ENCODE measurements at places on chromosomes 12 and 14.

DNA sequence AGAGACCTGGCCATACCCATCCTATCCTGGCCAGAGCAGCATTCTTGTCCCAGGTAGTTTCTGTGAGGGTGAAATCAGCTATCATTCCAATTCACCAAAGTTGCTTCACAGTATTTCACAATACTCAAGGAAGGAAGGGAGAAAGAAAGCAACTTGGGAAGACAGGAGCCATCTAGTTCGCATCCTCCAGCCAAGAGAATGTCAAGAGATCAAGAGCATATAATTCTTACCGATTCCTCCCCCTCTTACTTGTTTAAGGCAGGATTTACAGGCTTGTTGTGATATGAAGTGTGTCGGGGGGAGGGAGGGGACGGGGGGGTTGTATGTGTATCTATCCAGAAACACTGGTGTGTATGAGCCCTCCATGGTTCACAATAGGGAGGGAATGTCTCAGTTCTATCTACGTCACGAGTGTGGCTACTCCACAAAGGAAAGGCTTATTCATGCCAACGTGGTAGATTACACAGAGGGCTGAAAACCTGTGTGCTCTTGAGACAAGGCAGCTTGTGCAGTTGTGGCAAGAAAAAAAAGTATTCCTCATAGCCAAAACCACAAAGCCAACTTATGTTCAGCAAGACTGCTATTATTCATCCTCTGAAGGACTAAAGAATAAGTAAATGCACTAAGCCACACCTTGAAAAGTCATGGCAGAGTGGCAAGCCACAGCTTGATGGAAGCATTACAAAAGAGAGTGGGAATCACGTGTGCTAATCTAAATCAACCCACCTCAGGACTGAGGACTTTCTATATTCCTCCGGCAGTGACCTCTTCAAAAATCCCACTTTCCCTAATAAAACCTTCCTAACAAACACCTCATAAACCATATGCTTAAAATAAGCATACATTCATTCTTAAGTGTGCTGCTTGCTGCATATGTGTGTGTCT, 35.0 kb downstream of the CORO1C start:
- no peak for DNase-seq

- DNase-seq, result no peak
Observed at GRCh38 chr12:132289356-132290202, 39.8 kb downstream of the GALNT9 start.

- DNase-seq, result no peak
Observed at GRCh38 chr14:104385111-104385510, 194.5 kb upstream of the C14orf180 start.

- peak; percentile 23 for DNase-seq
Observed at GRCh38 chr12:51270067-51270950, at the start of gene SMAGP. SMAGP (minus strand) TSS chr12:51270415; CDS start chr12:51269278, 1,137 bp downstream.

GRCh38 chr14:73234586-73235394, 2.5 kb upstream of the PAPLN start:
- no peak for DNase-seq

DNA sequence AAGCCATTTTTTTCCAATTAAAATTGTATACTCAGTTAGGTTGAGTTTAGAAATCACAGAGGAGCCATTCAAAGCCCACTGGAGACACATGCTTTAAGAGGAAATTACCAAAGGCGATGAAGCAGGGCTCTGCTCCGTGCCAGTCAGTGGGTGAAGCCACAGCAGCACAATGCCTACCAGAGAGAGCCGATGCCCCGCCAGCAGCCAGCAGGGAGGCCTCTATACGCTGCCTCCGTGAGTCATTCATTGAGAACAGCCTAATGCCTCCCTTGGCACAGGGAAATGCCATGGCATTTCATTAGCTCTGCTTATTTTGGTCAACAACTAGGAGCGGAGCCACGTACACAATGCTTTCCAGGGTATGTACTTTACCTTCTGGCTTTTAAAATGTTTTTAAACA, 197.8 kb upstream of the FRMD6 start:
- no peak for DNase-seq

GRCh38 chr12:105920161-105920684, 218.5 kb downstream of the NUAK1 start:
- DNase-seq, result no peak

DNA sequence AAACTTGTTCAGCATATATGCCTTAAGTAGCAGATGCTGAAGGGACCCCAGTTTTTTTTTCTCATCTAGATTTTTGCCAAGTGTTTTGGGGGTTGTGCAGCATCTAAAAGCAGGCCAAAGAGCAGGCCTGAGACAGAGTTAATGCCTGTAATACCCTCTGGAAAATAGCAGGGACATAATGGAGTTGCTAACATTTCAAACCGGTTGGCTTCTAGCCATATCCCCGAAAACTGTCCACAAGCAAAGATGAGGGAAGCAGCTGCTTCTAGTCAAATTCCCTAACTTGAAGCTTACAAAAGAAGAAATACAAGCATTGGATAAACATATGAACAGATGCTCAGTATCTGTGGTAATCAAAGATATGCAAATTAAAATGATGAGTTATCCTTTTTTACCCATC, 52.1 kb upstream of the AEBP2 start:
- no peak for DNase-seq

DNA sequence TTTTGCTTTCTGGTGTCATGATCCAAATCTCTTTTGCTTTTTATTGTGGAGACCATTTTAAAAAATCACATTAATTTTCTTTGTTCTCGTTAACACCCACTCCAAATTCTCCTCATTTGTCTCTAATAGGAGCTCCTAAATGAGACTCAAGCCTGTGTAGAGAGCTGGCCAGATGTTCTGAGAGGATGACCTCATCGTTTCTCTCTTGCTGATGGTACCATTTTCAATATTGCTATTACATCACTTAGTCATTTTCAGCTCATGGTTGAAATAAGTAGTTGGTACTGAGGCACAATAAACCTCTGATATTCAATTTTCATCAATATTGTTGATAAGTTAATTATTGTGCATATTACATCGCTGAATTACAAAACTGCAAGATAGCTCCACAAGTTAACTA, 31.5 kb downstream of the SPTB start:
- no peak for DNase-seq

DNA sequence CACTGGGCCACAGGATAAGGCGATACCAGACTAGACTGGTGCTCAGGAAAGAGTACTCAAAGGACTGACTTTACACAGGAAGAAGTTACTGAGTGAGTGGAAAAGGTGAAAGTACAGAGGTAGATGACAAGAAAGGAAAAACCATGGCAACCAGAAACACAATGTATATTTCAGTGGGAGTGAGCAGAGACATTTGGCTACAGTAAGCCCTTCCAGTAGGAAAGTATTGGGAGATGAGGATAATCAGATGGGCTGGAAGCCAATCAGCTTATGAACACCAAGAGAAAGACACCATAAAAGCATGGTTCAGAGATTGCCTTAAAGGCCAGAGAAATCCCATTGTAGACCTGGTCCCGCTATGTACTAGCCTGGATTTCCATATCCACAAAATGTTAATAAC, 51.6 kb downstream of the TMTC1 start:
- DNase-seq, result no peak

DNA sequence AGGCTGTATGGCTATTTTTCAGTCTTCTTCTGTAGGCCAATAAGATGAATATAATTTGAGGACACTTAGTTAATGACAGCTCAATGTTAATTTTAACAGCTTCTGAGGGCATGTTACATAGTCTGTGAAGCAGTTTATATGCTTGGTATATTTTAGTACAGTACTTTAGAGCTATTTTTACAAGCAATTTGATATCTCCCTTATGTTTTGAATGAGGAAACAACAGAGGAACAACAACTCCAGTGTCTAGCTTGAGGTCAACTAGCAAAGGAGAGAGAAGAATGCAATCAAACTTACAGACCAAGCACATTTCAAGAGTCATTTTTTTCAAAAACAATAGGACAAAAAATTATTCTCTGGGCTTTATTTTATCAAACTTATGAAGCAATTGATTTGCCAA, 469.1 kb upstream of the DCN start:
- no peak for DNase-seq

DNA sequence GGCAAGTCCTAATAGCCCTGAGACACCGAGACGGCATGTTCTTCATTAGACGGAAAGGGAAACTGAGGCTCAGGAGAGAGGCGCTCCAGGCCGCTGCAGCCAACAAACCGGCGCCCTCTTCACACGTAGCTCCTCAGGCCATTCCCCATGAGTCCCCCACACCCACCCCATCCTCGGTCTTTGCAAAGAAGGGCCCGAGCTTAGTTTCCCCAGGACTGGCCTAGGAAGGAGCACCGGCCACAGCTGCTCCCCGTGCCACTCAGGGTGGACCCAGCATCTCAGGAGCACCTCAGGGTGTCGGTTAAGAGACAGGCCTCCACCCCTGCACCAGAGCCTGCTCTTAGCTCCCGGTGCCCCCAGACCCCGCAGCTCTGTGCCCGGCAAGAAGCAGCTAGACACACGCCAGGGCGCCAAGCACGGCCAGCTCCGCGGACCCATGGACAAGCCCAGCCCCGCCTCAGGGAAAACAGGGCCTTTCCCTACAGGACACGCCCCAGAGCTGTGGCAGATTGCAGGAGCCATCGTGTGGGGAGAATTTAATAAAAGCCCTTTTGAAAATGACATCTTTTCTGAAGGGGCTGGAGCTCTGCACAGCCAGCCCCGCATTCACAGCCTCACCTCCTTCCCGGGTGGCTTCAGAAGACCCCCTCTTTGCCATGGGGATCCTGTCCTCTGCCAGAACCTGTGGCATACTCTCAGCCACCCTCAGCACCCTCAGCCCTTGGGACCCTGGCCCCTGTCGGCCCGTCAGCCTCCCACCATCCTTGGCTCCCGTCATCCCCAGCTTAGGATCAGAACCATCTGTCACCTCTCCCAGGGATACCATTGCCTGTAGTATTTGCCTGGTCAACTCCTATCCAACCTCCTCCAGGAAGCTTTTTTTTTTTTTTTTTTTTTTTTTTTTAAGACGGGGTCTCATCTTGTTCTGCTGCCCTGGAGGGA, 59.7 kb downstream of the LGMN start:
- DNase-seq, result no peak

DNA sequence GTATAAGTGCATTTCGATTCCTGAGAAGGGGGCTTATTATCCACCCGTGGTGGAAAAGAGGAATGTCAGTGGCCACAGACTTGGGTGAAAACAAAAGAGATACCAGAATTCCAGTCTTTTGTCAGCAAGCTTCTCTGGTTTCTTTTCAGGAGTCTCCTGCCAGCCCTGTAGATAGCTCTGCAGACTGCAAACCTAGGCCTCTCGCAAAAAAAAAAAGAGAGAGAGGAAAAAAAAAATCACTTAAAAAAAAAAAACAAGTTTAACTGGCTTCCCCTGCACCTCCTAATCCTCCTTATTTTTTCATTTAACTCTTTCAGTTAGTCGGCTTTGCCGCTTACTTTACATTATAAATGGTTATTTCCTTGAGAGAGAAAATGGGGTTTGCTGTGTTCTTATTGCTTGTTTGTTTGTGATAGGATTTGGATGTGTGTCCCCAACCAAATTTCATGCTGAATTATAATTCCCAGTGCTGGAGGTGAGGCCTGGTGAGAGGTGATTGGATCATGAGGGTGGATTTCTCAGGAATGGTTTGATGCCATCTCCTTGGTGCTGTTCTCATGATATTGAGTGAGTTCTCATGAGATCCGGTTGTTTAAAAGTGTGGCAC, 170.0 kb downstream of the BCL11B start:
- DNase-seq, result no peak

GRCh38 chr12:15151161-15152091, 69.8 kb downstream of the RERG start:
- no peak for DNase-seq

DNA sequence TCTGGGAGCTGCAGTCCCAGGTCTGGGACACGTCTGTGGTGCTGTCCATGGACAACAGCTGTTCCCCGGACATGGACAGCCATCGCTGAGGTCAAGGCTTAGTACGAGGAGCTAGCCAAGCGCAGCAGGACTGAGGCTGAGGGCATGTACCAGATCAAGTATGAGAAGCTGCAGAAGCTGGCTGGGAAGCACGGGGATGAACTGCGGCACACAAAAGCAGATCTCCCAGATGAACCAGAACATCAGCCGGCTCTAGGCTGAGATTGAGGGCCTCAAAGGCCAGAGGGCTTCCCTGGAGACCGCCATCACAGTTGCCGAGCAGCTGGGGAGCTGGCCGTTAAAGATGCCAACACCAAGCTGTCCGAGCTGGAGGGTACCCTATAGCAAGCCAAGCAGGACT, 375.3 kb downstream of the SEC23A start:
- no peak for DNase-seq

GRCh38 chr14:36271222-36271621, 49.2 kb downstream of the MBIP start:
- no peak for DNase-seq

DNA sequence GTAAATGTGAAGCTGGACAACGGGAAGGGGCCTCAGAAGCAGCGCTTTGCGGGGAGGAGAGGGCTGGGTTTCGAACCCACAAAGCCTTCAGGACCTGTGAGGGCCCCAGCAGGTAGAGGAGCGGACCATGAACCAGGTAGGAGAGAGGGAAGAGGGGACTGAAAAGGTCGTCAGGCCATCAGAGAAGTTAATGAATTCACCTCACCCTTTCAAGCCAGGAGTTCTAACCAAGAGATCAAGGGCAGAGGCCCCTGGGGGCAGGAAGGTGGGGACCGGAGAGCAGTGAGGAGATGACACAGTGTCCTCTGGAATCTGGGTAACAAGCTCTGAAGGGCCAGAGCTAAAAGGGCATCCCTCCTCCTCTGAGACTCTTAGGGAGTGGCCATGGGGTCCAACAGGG, 19.4 kb downstream of the SERPINA1 start:
- no peak for DNase-seq

- DNase-seq, result no peak
Observed at GRCh38 chr14:81450100-81450531, 50.0 kb upstream of the STON2 start.

GRCh38 chr12:107487011-107487680, 198.5 kb upstream of the PWP1 start:
- no peak for DNase-seq

GRCh38 chr14:49975276-49975675, 82.4 kb downstream of the ARF6 start:
- no peak for DNase-seq

DNA sequence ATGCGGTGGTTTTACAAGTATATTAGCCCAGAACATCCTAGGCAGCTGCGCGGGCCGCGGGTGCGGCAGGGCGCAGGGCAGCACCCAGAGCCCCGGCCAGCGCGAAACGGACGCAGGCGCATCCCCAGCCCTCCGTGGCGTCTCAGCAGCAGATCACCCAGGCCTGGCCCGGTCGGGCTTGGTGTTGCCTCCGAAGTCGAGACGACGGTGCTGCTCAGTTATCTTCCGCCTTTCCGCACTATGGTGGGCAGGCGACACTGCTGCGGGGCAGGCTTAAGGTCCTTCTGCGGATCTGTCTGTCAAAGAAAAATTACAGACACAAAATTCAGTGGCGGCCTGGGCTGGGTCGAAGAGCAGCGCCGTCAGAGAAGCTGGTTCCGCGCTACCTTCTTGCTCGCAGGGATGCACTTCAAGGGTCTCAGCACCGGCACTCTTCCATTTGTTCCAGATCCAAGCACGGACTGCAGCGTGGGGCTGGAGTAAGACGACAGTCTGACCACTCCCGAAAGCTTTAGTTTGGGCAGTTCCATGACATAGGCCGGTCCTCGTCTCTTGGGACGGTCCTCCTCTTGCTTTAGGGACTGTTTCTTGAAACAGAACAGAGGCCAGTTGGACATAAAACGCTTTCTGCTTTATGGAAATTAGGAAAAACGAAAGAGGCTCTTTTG, 75.8 kb downstream of the MOK start:
- no peak for DNase-seq

All from D721Med (cell line).